NCI-H526 (cell line): ENCODE measurements at places on chromosomes 11 and 22.
A peak's percentile ranks its signal among the peaks of the same experiment; 100 is the strongest.

- no peak for DNase-seq
These were observed 59.8 kb upstream of the PRR5 start for GRCh38 chr22:44642096-44642644.

DNA sequence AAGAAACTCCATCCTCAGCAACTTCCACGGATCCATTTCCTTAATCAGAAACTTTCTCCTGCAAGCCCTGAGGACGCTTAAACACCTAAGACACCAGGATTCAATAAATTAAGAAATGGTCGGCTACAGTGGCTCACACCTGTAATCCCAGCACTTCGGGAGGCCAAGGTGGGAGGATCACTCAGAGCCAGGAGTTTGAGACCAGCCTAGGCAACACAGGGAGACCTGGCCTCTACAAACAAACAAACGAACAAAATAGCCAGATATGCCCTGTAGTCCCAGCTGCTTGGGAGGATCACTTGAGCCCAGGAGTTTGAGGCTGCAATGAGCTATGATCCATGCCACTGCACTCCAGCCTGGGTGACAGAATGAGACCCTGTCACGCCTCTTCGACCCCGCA lies 46.7 kb downstream of the RPUSD4 start:
- no peak for DNase-seq

DNA sequence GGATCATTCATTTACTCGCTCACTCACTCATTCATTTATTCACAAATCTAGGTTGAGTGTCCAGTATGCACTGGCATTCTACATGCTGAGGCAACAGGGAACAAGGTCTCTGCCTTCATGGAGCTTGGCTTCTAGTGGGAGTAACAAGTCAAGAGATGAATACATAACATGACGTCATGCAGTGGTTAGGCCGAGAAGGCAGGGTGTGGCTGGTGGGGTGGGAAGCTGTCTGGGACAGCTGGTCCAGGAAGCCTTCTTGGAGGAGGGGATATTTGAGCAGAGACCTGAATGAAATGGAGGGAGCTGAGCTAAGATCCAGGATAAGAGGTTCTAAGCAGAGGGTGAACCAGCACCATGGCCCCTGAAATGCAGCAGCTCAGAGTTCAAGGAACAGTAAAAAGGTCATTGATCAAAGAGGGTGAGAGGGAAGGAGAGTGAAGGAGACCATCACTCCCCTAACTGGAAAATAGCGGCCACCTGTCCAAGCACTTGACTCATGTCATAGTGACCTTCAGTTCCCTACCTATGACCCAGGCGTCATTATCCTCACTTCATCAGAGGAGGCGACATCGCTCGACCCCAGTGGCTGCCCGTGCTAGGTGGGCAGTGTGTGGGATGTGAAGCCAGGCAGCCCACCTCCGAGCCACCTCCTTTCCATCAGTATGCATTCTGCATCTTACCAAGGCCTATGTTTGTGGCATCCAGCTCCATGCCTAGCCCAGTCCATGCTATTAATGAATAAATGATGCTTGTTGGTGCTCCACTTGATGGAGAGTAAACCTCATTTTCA lies 105.0 kb downstream of the TSPAN18 start:
- no peak for DNase-seq

DNA sequence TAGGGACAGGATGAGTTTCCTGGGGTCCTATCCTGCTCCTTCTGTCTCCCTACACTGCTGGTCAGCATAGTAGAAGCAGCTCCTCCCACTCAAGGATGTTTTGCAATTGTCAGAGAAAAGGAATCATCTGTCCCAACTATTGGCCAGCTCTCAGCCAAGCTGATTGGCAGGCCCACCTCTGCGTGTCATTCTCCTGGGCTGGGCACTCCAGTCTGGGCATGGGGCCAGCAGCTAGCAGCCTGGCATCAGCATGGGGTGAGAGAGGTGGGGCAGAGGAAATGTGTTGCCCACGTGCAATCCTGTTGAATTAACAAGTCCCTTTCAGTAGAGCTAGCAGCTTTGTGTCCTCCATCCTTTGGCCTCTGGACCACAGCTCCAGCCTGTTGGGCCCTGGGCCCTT lies 14.1 kb downstream of the ANKK1 start:
- no peak for DNase-seq

DNA sequence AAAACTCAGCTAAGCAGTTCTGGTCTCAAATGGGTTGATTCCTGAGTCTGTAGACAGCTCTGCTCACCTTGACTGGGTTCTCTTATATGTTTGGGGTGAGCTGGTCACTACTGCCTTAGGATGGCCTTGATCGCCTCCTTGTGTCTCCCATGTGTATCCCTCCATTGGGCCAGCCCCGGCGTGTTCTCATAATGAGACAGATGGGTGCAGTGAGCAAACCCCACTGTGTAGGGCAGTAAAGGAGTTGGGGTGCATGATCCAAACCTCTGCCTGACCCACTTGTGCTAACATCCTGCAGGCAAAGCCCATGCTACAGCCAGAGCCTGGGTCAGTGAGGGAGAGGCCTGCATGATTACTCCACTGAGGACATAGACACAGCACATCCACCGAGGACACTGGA lies 657.6 kb downstream of the BRD1 start:
- DNase-seq: no peak

DNA sequence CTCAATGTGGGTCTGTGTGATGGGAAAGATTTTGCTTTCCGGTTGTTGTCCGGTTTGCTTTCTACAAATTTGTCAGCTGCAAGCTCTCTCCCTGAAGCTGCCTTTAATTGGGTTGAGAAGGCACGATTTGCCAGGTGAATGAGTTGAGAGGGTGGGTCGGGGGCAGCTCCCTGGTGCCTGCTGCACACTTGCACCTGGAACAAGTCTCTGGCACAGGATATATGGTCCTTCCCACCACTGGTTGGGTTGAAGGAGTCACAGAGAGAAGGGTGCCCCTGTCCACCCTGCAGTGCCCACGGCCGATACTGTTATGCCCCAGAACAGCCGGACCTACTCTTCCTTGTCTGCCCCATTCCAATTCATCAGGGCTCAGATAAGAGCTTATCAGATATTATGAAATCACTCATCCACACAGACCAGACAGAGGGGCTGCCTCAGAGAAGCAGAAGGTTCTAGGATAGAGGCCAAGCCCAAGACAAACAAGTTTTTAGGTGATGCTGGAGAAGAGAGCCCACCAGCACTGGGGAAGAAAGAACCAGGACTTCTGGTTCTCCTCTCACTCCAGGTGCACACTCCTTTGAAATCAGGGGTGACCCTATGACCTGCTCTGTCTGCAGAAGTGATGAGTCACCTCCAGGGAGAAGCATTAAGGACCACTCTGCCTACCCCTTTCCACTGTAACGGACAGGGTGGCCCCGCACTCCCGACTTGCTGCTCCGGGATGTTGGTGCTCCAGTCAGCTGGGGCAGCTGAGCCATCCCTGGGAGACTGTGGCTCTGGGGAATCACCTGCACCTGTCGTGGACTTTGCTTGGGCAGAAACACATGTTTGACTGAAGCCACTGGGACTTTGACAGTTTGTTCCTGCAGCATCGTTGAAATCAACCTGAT lies 45.3 kb downstream of the RTL6 start:
- DNase-seq: peak; percentile 21

- DNase-seq: no peak
These were observed 13.8 kb downstream of the JAML start for GRCh38 chr11:118211006-118211405.

GRCh38 chr11:76609736-76610370 lies 60.7 kb downstream of the LRRC32 start:
- DNase-seq: no peak

- DNase-seq: no peak
These were observed at the start of gene ADORA2A for GRCh38 chr22:24427500-24428164. TSS of gene ADORA2A (plus strand) at chr22:24427599. CDS start at chr22:24433405, 5,806 bp downstream.

DNA sequence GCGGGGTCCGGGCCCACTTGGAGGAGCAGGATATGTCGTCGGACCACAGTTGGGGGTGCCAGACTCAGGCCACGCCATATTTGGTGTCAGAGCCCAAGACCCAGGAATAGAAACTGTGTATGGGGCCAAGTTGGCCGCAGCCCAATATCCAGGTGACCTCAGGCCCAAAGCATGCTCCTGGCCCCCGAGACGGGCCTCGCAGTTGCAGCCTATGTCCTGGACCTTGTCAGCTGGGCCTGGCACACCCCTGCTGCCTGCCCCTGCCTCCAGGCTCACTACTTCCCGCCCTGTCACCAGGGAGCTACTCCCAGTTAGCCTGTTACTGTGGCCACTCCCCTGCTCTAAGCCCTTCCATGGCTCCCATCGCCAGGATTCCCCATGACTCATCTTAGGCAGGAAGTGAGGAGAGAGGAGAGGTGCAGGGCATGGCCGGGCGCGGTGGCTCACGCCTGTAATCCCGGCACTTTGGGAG lies 23.1 kb downstream of the A4GALT start:
- no peak for DNase-seq

- no peak for DNase-seq
These were observed 56.8 kb upstream of the FBXO3 start for GRCh38 chr11:33830903-33831648.

DNA sequence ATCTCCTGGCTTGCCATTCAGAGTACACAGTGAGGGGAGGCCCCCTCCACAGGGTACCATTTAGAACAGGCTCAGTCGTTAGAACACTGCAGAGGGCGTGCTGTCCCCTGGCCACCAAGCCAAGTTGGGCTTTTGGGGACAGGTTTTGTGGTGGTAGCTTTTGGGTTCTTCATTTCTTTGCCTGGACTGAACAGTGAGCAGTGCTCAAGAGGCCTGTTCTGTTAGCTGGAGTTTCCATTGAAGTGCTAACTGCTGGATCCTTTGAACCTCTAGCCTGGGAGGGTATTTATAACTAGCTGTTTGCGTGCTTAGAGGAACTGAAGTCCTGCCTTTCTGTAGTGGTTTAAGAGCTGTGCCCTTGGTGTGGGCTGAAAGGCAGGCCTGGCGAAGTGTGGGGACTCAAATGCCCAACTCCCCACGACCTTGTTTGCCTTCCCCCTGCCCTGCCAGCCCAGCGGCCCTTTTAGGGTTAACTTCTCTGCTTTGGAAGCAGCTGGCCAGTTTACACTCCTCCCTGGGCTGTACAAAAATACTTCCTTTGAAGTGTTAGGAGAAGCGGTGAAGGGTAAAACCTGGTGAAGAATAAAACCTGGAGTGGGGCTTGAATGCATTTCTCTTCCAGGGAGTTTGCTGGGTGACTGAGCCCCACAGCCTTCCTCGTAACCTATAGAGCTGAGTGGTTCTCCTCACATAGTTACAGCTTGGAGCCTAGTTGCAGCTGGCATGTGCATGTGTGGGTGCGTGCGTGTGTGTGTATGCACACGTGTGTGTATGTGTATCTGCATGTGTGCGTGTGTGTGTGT lies 34.6 kb downstream of the ZNRF3 start:
- peak; percentile 28 for DNase-seq

DNA sequence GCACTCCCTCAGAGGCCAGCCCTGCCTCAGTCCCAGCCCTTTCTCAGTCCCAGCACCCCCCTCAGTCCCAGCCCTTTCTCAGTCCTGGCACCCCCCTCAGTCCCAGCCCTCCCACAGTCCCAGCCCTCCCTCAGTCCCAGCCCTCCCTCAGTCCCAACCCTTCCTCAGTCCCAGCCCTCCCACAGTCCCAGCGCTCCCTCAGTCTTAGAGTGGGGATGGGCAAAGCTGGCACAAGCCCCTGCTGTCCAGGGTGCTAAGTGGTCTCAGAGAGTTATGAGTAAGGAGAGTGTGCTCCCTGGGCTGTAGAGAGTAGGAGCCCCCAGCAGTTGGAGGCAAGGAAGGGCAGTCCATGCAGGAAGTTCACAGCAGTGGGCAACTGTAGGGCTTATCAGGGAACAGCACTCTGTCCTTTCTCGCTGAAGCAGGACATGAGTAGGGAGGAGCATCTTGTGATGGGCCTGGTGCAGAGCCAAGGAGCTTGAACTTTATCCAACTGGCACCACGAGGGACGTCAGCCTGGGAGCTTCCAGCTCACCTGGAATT lies 51.4 kb upstream of the CRYBB3 start:
- DNase-seq: no peak

DNA sequence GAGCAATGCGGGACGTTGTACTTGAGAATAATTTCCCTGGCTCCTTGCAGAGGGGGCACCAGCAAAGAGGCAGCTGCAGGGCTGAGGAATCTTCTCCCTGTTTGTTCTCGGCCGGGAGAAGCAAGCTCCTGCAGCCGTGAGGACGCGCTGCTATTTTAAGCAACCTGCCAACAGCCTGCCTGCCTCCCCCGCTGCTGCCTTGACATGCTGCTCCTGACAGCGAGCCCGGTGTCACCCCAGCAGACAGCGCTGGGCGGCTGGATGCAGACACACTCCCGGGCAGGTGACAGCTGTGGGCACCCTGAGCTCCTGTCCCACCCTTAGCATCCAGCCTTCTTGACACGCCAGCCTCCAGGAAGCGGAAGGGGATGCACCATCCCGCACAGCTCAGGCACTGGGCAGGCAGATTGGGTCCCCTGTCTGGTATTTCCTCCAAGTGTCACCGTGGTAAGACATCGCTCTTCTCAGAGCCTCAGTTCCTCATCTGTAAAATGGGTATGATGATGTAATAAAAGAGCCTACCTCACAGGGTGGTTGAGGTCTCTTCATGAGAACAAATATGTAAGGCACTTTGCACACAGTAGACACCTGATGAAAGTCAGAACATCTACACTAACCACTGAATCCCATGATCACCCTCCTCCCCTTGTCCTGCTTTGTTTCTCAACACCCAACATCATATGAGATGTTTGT lies 530.6 kb downstream of the MN1 start:
- DNase-seq: no peak

- no peak for DNase-seq
These were observed 19.9 kb downstream of the MMP10 start for GRCh38 chr11:102760344-102761035.

- DNase-seq: no peak
These were observed 4.9 kb downstream of the NNMT start for GRCh38 chr11:114301088-114301487.

DNA sequence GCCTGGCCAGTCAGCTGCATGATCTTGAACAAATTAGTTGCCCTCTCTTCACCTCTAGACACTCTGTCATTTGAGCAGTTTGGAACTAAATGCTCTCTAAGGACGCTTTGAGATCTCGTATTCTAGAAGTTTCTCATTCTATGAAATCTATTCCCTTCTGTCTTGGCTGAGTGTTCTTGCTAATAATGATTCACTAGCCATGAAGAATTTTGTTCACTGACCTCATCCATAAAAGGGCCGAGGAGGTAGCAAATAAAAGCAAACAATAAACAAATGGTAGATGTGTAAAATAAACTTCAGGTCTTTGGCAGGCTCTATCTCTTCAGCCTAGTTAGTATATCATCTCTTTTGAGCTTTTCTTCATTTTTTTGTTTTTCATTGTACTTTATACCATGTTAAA lies 76.6 kb downstream of the USP35 start:
- no peak for DNase-seq

DNA sequence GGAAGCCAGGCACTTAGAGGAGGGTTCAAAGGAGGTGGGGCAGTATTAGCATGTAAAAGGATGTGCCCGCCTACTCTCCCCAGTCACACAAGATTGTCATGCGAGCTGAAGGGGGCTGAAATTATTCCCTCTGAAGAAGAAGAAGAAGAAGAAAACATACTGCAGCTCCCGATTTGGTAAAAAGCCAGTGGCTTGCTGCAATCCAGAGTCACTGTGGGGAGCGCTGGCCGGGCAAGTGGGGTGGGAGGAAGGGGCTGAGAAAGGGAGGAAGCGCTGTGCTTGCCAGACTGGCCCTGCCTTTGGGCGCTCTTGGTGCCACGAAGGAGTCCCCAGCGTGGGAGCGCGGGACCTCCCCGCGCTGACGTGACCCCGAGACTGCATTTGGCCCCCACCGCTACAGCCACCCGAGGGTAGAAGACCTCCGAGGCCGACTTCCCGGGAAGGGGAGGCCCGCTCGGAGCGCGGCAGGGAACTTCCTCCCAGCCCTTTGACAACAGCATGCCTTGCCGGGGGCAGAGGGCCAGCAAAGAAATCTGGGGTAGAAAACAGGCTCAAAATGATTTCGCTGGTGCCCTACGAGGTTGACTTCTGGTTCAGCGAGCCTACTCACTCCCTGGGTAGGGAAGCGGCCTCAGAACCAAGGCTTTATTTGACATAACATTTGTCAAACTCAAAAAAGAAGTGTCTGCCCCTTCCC lies 906.3 kb downstream of the DLG2 start:
- no peak for DNase-seq
